ENCODE measurements at places on chromosomes 7 and 10. TPM values are rescaled to one million over a fixed set of nuclear protein-coding genes. Genes with fewer than 3 reads are reported as not detected.

PANK1 gene
- total RNA-seq, result 44.8 TPM

CHST3 gene
- total RNA-seq, result 12.2 TPM

CELF2 gene
- total RNA-seq, result 102 TPM

DDC gene
- 4.8 TPM for total RNA-seq

MEPCE gene
- 27.9 TPM for total RNA-seq

COL26A1 gene
- total RNA-seq, result 31.6 TPM

BET1 gene
- 28.4 TPM for total RNA-seq

CDHR1 gene
- total RNA-seq, result 5.3 TPM

ST8SIA6 gene
- total RNA-seq, result 17.8 TPM

AKR1C2 gene
- total RNA-seq, result 21.2 TPM

OGA gene
- 314 TPM for total RNA-seq

LRIT1 gene
- total RNA-seq, result not detected

FFAR4 gene
- total RNA-seq, result 1.2 TPM

DMBT1 gene
- total RNA-seq, result under 0.01 TPM

PRLHR gene
- total RNA-seq, result 1.2 TPM

PAPOLB gene
- 1.8 TPM for total RNA-seq

GPR85 gene
- total RNA-seq, result 106 TPM

ADAP1 gene
- 50.3 TPM for total RNA-seq

ACTR3C gene
- total RNA-seq, result 4.6 TPM

PTN gene
- total RNA-seq, result 576 TPM

CUBN gene
- total RNA-seq, result 3.5 TPM

ERVW-1 gene
- not detected for total RNA-seq

CH25H gene
- total RNA-seq, result 1.2 TPM

TLL2 gene
- 2.1 TPM for total RNA-seq

ACTL6B gene
- 90.4 TPM for total RNA-seq

SEC61G gene
- 158 TPM for total RNA-seq

HOXA10 gene
- total RNA-seq, result not detected

EPHA1 gene
- 7.8 TPM for total RNA-seq

TUBAL3 gene
- total RNA-seq, result not detected

OR2A42 gene
- total RNA-seq, result under 0.01 TPM

Measured in diencephalon (tissue), 1 donor.